Frontal cortex (tissue), 4 donors: ENCODE measurements at places on chromosomes 16 and 17. TPM values are rescaled to one million over a fixed set of nuclear protein-coding genes. Genes with fewer than 3 reads are reported as not detected.

ADAP2 gene
- 4.1 TPM for total RNA-seq

TPSD1 gene
- not detected for total RNA-seq

EXOC7 gene
- 112 TPM for total RNA-seq

FAM83G gene
- total RNA-seq = 0.41 TPM

CCL4 gene
- 1.2 TPM for total RNA-seq

TMC7 gene
- 3.3 TPM for total RNA-seq

KCNH6 gene
- not detected for total RNA-seq

KREMEN2 gene
- total RNA-seq = not detected

PNMT gene
- total RNA-seq = 3.7 TPM

EME1 gene
- 1.2 TPM for total RNA-seq

DNAAF8 gene
- 1.2 TPM for total RNA-seq

MPO gene
- 1.2 TPM for total RNA-seq

GP1BA gene
- total RNA-seq = not detected

SP2 gene
- total RNA-seq = 0.82 TPM

MMP28 gene
- 9.4 TPM for total RNA-seq

IL21R gene
- total RNA-seq = 0.41 TPM

TNP2 gene
- not detected for total RNA-seq

MAPK7 gene
- 12.6 TPM for total RNA-seq

IFT20 gene
- total RNA-seq = 31.0 TPM

SLC38A8 gene
- not detected for total RNA-seq

HSD11B2 gene
- 0.41 TPM for total RNA-seq

RANBP10 gene
- total RNA-seq = 3.7 TPM

HBA1 gene
- total RNA-seq = 371 TPM

CWC25 gene
- total RNA-seq = 9.4 TPM

C16orf46 gene
- total RNA-seq = 0.41 TPM

SLC5A2 gene
- total RNA-seq = 1.2 TPM

PFN1 gene
- total RNA-seq = 69.3 TPM

RAC3 gene
- 110 TPM for total RNA-seq

PDILT gene
- total RNA-seq = not detected

PCGF2 gene
- total RNA-seq = 8.2 TPM

MYH8 gene
- total RNA-seq = under 0.01 TPM

SLC52A1 gene
- not detected for total RNA-seq

CCL7 gene
- not detected for total RNA-seq

CBFA2T3 gene
- total RNA-seq = 0.82 TPM

SOX15 gene
- 1.2 TPM for total RNA-seq

ARL2BP gene
- total RNA-seq = 81.9 TPM

ZACN gene
- total RNA-seq = not detected

DNAAF1 gene
- 0.41 TPM for total RNA-seq

CCL8 gene
- total RNA-seq = not detected

SYNGR3 gene
- total RNA-seq = 71.3 TPM

ACSM3 gene
- 1.6 TPM for total RNA-seq

TEKT1 gene
- total RNA-seq = 0.41 TPM

TEKT5 gene
- total RNA-seq = 1.6 TPM

PRAC1 gene
- not detected for total RNA-seq
